ENCODE measurements at places on chromosomes 13 and 19.

GRCh38 chr13:46850214-46850613 lies 46.6 kb downstream of the HTR2A start:
- no peak for DNase-seq

- DNase-seq, result no peak
Observed at GRCh38 chr19:38727868-38728660, 16.2 kb downstream of the CAPN12 start.

- DNase-seq, result no peak
Observed at GRCh38 chr19:17772172-17772571, 20.9 kb downstream of the FCHO1 start.

DNA sequence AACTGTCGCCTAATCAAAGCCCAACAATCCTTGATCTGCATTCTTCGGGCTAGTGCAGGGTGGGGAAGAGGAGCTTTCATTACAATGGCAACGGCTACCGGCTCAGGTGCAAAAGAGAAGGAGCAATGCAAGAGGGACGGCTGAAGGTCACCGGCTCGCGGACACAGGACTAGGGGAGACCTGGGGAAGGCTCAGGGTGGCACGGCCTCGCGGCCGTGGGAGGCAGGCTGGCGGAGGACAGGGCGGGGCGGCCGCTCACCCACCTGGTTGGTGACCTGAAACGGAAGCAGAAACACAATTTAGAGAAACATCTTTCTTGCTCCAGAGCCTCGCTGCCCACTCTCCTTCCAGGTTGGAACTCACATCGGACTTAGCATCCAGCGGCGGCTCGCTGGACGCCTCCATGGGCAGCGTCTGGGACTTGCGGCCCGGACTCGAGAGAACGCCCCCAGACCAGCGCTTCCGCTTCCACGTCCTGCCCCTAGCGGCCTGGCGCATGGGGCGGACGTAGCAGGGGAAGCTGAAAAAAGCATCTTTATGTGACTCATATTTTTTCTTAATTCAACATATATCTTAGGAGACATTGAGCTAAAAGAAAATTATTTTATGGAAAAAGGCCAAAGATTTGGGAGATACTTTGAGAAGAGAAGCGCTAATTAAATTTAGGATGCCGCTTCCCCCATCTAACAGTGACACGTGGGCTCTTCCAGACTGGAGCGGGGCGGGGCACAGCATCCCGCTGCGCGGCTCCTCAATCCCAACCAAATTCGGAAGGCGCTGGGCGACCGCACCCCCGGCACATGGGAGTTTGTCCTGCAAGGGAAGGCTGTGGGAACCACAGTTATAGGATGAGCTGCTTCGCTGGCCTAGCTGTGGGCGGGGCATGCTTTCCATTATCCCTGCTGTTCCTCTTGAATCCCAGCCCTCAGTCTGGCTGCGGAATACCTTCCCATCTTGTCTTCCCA lies at the start of gene COMMD6:
TSS of gene COMMD6 (minus strand) at position 441 of the 965 bp plus-strand sequence. CDS start at position 405, 36 bp downstream.
- DNase-seq, result peak; percentile 54

GRCh38 chr19:18618236-18618635 lies 5.6 kb downstream of the TMEM59L start:
- DNase-seq, result no peak

GRCh38 chr13:42533336-42533591 lies 40.7 kb upstream of the TNFSF11 start:
- DNase-seq, result no peak

GRCh38 chr19:30788105-30788765 lies 416.1 kb downstream of the ZNF536 start:
- no peak for DNase-seq

GRCh38 chr13:74061926-74062595 lies 72.1 kb downstream of the KLF12 start:
- no peak for DNase-seq

Measured in NCI-H446 treated with DMSO at 0.1 percent for 48 hours (cell line).